ENCODE measurements at places on chromosomes 2 and 18.

GRCh38 chr18:13934676-13935075 lies 19.3 kb upstream of the MC2R start:
- no peak for DNase-seq

- DNase-seq = no peak
Measured at GRCh38 chr2:144358374-144358964, 161.4 kb downstream of the ZEB2 start.

DNA sequence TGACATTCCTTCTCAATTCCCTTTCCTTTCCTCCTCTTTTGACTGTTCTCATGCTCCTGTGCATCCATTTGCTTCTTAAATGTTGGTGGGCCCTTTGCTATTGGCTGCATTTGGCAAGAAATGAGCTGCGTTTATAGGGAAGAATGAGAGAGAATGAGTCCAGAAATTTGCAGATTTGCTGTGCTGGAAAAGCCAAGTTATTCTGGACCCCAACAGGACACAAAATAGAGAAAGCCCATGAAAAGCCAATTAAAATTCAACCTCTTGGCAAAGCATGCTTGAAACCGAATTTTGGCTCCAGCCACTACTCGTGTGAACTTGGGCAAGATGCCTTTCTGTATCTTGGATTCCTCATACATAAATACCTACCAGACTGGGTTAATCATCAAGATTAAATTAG lies 1.3 kb upstream of the SCLY start:
- DNase-seq = no peak

DNA sequence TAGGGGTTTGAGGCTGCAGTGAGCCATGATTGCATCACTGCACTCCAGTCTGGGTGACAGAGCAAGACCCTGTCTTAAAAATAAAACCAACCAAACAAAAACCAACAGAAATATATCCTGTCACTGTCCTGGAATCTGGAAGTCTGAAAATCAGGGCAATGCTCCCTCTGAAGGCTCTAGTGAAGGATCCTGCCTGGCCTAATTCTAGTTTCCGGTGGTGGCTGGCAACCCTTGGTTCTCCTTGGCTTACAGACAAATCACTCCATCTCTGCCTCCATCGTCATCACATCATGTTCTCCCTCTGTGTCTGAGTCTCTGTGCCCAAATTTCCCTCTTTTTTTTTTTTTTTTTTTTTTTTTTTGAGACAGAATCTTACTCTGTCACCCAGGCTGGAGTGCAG lies 15.9 kb upstream of the VPS4B start:
- no peak for DNase-seq

DNA sequence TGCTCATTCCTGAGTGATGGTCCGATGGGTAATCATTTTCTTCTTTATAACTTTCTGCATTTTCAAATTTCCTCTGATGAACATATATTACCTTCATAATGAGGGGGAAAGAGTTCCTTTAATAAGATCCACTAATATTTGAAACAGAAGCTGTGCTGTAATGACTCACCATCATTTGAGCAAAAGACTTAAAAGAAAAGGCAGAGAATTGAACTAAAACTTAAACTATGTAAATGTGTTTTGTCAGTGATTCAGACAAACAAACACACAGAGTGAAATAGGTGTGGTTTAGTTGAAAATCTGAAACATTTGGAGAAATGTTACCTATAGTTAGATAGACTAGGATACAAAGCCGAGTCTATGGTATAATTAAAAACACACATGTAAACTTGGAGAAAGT lies 209.6 kb downstream of the STK39 start:
- DNase-seq = no peak

DNA sequence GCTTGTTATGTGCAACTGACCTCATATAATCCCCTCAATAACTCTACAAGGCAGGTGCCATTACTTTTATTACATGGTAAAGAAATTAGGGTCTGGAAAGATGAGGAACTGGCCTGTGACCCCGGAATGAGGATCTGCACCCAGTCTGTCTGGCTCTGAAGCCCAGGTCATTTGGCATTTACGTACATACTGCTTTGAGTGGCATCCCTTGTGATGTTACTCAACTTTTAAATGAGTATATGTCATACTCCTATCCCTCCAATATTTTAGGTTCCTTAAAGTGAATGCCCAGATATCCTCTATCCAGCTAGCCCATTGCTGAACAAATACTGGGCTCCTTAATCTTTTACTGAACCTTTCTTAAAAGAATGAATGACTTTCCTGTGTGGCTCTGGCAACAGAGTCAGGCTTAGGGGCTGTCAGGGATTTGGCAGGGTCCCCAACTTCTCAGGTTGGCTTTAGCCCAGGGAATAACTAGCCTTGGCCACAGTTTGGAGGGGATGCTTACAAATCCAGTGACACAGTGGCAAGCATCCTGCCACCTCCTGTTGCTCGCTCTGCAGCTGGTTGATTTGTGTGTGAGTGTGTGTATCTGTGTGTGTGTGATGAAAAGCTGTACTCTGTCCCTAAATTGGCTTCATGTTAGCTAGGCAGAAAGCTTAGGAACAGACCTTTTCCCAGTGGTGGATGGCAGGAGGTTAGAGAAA lies 3.4 kb upstream of the CXCR4 start:
- DNase-seq = no peak
